Hepatic stellate cell (primary cell): ENCODE measurements at places on chromosomes 16 and 17.

DNA sequence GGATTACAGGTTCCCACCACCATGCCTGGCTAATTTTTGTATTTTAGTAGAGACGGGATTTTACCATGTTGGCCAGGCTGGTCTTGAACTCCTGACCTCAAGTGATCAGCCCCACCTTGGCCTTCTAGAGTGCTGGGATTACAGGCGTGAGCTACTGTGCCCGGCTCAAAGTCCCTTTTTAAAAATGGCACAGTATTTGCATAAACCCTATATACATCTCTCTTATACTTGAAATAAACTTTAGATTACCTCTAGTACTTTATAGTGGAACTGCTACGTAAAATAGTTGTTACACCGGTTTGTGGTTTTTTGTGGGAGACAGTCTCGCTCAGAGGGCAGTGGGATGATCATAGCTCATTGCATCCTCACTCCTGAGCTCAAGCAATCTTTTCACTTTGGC is 36.3 kb downstream of the IST1 start:
- DNase-seq, result no peak

DNA sequence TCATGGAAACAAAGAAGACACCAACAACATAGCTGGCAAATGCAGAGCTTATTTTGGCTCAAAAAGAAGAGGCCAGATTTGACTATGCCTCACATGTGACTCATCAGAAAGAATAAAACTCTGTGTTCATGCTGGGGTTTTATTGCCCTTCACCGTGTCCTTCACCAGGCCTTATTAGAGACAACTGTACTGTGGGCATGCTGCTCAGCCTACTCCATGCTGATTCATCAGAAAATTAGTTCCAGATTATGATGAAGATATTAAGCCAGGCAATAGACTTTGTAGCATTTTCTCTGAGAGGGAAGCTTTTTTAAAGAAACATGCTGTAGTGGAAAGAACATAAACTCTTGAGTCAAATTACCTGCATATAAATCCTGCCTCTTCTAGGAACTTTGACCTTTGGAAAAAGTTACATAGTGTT is 89.8 kb downstream of the CYB561 start:
- peak; percentile 46 for DNase-seq

GRCh38 chr17:6072157-6072556 is 2.0 kb downstream of the WSCD1 start:
- no peak for DNase-seq

DNA sequence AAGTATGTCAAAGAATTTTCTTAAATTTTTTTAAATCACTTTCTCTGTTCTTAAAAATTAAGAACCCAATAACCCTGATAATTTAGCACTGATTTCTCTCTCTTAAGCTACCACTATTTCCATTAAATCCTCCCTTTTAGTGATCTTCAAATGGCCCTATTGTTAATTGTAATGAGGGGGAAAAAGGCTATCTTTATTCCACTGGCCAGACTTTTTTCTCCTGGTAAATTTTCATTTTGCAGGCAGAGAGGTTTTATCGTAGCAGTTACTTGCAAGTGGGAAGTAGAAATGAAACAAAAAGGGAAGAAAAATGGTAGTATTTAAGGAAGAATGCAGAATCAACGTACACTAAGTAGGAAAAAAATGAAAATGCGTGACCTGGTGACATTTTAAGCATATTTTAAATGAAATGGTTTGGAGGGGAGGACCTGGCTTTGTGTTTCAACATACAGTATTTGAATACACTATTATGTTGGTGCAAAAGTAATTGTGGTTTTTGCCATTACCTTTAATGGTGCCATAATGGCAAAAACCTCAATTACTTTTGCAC is 224.9 kb downstream of the TANC2 start:
- no peak for DNase-seq

DNA sequence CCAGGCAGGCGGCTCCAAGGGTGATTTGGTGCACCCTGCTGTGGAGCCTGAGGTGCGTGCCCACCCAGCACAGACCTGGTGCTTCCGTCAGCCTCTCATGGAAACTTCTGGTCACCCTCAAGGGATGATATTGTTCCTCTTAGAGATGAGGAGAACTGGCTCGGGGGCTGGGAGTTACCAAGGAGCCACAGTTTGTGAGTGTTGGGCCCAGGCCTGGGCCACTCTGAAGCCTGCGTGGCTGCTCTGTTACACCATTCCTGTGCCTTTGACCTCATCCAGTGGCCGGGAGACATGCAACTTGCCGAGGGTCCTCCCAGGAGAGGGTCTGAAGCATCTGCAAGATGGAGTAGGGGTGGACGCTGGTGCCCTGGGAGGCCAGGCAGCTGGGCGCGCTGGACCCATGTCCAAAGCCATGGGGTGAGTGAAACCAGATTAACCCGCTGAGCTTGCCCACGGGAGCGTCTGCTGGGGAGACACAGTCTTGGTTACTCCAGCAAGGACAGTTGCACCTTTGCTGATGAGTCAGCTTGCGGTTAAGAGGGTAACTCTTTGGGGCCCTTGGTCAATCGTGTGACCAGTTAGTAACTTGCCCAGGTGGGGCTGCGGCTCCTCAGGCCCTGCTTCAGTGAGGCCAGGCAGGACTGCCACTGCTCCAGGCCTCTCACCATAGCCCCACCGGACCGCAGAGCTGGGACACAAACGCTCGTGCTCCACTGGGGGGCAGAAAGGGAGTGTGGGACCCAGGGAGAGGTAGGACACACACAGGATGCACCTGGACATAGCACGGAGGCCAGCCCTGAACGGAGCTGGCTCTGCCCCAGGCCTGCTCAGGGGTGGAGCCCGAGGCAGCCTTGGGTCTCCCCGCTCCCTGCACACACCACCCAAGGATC is 7.5 kb downstream of the C16orf90 start:
- DNase-seq, result no peak

DNA sequence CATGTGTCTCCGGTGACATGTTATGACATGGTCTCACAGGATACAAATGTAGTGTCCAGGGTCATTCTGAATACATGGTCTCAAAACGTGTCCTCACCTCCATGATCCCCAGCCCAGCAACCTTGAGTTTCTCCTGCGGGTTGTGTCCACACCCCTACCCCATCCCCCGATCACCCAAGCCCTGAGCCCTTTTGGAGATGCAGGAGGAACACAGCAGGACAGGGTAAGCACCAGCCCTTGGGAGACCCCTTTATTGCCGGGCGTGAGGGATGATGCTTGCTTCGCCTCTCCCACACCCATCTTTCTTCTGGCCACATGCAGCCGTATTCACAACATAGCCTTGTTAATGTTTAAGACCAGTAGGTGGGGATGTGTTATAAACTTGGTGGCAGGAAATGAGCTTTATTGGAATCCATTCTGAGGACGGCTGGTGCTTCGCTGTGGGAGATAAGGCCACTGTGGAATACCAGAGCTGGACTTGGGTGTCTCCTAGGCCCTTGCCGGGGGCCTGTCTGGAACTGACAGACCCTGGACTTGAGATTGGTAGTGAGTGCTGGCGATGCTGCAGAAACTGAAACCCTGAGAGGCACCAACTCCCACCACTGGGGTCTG is 5.5 kb downstream of the TMEM132E start:
- DNase-seq, result peak; percentile 38

GRCh38 chr16:2717383-2718263 is 2.4 kb downstream of the PRSS27 start:
- no peak for DNase-seq

DNA sequence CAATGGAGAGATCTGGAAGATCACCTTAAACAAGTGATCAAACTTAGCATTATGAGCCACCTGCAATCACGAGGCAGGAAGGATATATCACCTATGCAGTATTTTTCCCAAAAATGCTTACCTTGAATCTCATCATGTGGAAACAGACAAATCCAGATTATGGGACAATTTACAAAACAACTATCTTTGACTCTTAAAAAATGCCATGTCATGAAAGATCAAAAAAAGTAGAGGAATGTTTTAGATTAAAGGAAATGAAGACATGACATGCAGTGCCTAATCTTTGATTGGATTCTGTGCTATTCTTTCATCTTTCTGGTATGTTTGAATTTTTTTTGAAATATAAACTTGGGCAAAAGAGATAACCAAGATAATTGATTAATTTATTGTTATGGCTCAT is 95.9 kb downstream of the KPNA2 start:
- DNase-seq, result no peak

- no peak for DNase-seq
These were observed 4.9 kb downstream of the NQO1 start for GRCh38 chr16:69721441-69721957.

- no peak for DNase-seq
These were observed 13.3 kb downstream of the WFIKKN2 start for GRCh38 chr17:50848711-50849110.

DNA sequence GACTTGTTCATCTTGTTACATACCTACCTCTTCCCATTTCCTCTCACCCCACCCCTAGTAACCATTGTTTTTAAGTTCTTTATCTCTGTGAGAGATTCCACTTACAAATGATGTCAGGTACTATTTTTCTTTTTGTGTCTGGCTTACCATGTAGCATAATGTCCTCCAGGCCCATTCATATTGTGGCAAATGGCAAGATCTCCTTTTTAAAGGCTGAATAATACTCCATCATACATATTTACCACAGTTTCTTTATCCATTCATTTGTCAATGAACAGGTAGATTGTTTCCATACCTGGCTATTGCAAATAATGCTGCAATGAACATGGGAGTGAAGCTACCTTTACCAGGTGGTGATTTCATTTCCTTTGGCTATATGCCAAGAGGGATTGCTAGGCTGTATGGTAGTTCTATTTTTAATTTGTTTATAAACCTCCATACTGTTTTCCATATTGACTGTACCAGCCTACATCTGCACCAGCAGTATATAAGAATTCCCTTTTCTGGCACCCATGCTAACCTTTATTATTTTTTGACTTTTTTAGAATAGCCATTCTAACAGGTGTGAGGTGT is 53.9 kb downstream of the NSRP1 start:
- no peak for DNase-seq

- no peak for DNase-seq
These were observed 665 bp upstream of the AKAP1 start for GRCh38 chr17:57084361-57084801.

DNA sequence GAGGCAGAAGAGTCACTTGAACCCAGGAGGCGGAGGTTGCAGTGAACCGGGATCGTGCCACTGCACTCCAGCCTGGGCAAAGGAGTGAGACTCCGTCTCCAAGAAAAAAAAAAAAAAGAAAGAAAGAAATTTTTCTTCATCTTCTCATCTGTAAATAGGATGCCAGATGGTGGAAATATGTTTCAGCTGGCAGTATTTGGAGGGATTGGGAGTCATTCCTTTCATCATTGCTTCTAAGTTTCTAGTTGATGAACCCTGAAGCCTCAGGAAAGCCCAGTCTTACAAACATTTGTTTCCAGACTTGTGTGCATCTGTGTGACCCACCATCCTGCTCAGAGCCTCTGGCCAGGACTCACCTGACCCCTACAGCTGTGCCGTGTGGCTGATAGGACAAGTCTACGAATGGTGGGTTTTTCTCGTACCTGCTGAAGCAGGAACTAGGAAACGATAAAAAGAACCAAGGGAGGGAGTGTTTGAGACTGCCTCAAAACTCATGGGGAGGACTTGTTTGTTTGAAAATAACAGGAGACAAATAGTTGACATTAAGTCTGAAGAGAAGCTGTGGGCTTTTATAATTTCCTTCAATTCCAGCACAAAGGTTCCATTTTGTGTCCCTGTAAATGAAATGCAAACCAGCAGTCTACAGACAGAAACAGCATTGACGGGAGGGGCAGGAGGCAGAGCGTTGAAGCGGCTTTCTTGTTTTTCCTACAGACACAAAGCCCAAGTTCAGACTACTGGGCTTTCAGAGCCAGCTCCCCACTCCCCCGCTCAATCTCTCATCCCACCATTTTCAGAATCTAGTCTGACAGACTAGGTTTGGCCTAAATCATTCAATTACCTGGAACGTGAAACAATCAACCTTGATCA is 24.9 kb downstream of the CDRT4 start:
- DNase-seq, result no peak

GRCh38 chr16:66902648-66903543 is 15.8 kb downstream of the CDH16 start:
- no peak for DNase-seq

DNA sequence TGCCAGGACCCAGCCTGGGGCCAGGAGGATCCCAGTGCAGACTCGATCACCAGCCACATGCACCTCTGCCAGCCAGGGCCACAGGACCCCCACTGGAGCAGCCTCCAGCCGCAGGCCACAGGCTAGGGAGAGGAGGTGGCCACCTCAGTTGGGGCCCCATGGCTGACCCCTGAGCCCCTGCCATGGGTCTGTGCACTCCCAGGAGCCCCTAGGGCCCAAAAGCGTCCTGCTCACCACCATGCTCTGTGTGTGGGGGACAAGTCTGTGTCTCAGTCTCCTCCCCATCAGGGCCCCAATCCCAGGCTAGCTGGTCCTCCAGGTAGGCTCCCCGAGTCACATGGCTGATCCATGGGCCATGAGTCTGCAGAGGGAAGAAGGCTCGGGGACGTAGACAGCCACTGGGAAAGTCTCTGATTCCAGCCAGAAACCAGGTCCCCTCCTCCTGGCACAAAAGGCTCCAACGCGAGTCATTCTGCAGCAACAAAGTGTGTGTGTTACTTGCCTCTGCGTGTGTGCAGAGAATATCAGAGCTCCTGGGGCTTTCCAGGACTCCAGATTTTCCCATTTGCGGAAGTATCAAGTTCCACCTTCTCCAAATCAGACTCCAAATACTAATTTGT is 6.1 kb upstream of the PRSS8 start:
- DNase-seq, result peak; percentile 71

- no peak for DNase-seq
These were observed 2.4 kb downstream of the SCRN2 start for GRCh38 chr17:47838636-47839035.

- no peak for DNase-seq
These were observed 1342.5 kb downstream of the TP53TG3F start for GRCh38 chr16:34801875-34802274.

GRCh38 chr17:38605841-38606645 is at the start of gene SRCIN1:
Gene SRCIN1, minus strand, starts transcription at chr17:38605952. Its CDS starts 247 bp downstream, at chr17:38605705.
- DNase-seq, result no peak

DNA sequence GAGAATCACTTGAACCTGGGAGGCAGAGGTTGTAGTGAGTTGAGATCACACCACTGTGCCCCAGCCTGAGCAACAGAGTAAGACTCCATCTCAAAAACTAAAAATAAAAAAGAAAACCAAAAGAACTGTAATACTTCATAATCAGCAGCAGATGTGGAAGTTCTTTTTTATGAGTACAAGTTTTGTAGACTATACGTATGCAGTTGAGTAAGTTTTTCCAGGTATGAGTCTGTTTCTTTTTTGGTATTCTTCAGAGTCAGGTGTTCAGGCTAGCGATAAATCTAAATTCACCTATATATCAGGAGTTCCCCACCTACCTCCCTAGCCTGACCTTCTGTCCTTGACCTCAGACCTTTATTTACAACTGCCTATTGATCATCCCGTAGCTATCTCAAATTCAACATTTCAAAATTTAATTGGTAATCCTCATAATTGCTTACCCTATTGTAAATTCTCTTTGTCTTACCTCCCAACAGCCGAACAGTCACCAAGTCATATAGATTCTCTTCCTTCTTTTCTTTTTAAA is 10.7 kb downstream of the DCTN5 start:
- no peak for DNase-seq

DNA sequence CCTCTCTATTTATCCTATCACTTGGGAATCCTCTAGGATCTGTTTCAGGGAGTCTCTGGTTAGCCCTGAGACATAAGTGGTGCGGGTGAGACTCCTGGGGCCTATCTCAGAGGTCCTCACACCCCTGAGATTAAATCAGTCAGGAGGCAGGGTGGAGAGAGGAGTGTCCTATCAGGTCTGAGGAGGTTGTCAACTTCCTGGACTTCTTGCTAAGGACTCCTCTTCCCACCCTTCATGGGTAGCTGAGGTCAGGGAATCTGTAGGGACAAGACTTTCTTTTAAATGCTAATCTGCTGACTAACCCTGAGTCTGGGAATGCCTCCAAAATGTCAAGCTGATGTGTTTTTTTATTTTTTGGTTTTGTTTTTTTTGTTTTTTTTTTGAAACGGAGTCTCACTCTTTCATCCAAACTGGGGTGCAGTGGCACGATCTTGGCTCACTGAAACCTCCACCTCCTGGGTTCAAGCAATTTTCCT is 6.6 kb upstream of the ARMC5 start:
- peak; percentile 87 for DNase-seq
